Cerebellar nuclear complex (tissue), 1 donor: ENCODE measurements at places on chromosomes 6 and 20.

DNA sequence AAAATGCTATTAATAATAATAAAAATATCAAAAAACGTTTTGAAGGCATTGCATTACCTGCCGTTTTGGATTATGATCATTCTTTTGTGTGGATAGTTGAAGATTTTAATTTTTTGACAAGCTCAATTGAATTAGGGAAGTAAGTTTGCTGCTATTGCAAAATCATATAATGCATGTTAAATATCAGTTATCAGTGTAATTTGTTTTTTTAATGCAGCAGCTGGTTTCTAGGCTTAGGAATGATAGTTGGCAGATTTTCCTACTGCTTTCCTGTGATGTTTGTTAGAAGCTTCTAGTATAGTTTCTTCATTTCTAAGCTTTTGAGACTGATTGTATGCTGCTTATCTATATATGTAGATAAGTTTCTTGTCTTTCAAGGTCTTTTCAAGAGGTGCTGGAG, 99.0 kb downstream of the JARID2 start:
- no peak for DNase-seq

DNA sequence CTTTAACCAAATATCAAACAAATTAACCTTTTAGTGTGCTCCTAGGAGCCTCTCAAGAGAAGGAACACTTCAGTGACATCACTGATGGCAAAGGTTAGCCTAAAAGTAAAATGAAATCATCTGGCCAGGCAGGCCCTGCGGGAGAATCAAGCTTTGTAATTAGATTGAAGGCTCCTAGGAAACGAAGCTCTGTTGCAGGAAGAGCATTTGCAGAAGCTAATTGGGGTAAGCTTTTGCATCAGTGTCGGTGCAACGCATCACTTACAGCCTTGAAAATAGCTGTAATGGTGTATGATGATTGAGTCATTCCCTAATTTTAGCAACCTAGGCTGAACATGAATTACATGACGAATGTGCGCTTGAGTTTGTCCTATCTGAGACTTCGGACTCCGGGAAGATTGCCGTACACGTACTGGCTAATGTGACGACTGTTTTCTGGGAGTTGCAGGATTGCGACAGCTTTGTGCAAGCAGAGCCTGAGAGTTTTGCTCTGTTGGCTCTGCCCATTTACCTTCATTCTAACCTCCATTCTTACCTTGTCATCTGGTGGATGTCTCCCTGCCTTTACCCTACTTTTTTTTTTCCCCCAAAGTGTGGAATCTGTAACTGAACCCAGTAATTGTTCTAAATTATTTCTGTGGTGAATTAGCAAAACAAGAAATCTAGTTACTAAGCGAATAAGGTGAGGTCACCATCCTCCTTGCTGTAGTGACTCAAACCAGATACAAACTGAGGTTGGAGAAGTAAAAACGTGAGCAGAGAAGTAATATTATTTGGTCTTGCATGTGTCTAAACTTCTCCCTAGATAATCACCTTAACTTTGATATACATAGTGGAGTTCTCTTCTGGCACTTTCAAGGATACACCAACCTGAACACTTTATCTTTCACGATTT, 675.9 kb upstream of the CITED2 start:
- DNase-seq = no peak

- DNase-seq = peak; percentile 69
These were observed 122.1 kb upstream of the SPACA1 start for GRCh38 chr6:87925373-87926060.

DNA sequence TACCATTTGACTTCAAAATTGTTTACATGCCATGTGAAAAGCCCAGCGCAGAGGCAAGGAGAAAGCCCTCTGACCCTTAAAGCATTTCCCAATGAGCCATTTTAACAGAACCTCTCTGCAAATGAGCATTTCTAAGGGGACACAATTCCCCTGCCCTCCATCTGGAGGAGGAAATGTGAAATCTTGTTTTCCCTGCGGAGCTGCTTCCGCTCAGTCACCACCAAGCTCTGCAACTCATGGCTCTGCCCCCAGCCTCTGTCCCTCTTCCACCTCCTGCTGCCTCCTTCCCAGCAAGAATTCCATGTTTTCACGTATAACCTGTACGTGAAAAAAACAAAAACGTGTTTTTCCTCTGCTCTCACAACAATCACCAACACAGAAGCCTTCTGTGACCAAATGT, 12.3 kb downstream of the RIN2 start:
- DNase-seq = no peak

DNA sequence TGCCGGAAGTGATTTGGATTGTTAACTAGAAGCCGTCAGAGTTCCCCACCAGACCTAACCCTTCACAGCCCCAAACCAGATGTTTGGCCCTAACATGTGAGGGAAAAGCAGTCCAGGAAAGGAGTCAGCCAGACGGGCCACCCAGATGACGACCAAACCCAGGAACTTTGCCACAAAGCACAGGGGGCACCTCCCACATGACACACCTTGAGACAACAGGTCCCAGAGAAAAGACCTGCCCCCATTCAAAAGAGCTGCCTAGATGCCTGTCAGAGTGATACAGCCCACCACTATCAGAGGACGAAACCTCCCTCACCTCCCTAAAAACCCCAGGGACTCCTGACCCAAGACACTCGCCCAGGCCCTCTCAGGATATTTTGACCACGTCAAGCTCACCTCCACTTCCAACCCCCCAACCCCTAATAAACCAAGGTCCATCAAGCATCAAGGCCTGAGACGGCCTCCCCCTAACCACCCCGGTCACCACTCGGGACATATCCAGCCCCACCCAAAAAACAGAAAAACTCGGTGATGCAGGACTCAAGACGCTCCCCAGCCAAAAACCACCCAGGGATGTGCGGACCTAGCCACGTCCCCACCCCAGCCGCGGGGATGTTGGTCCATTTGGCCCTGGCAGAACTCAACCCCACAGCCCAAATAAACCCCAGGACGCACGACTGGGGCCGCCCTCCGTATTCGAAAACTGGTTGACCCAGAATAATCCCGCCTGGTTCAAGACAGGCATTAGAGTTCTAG, 662 bp downstream of the ZNF343 start:
- no peak for DNase-seq

DNA sequence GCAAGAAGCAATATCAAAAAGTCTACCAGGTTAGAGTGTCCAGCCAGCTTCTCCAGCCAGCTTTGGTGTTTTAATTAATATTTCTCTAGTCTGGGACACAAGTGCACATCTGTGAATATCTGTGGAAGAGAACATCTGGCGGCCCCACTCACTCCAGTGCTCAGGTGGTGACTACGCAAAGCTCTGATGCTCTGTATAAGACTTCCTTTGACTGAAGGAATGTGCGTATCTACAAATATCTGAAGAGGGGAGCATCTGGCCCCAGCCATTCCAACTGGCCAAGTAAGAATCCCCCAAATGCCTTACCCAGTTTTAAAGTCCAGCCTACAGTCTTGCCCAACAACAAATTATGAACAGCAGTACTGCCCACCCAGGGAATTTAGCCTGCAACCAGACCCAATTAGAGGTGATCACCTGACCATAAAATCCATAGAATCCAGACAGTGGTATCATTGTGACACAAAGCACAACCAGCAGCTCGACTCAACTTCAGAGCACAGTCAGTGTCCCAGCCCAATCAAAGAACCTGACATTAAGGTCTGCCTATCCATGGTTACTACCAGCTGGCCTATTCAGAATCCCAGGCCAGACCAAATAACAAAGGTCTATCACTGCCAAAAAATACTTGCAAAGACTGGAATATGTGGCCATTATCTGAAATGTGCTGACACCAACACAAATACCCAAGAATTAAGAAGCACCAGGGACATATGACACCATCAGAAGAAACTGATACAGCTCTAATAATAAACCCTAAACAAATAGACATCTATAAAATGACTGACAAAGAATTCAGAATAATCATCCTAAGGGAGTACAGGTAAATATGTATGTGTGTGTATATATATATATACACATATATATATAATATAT, 76.1 kb upstream of the MANEA start:
- no peak for DNase-seq
